Renal cortex interstitium (tissue), 15 donors: ENCODE measurements at places on chromosomes 2 and 18. TPM values are rescaled to one million over a fixed set of nuclear protein-coding genes. Genes with fewer than 3 reads are reported as not detected.

The HNMT gene
- polyA plus RNA-seq: 73.8 TPM

The WDPCP gene
- 15.5 TPM for polyA plus RNA-seq

The ROCK1 gene
- polyA plus RNA-seq: 59.0 TPM

The SPR gene
- 10.8 TPM for polyA plus RNA-seq

The MYCN gene
- polyA plus RNA-seq: 38.3 TPM

The C1GALT1C1L gene
- 5.0 TPM for polyA plus RNA-seq

The TSN gene
- polyA plus RNA-seq: 105 TPM

The SCN9A gene
- 2.0 TPM for polyA plus RNA-seq

The EPB41L5 gene
- polyA plus RNA-seq: 93.5 TPM

The MCFD2 gene
- 86.1 TPM for polyA plus RNA-seq

The SUPT7L gene
- polyA plus RNA-seq: 56.3 TPM

The SKA1 gene
- polyA plus RNA-seq: 7.7 TPM

The UCN gene
- 1.1 TPM for polyA plus RNA-seq

The PSMA8 gene
- polyA plus RNA-seq: not detected

The FRZB gene
- 10.6 TPM for polyA plus RNA-seq

The ATP6V1C2 gene
- 11.3 TPM for polyA plus RNA-seq

The CGREF1 gene
- 6.2 TPM for polyA plus RNA-seq

The SALL3 gene
- polyA plus RNA-seq: 9.3 TPM
